ENCODE measurements at places on chromosomes 12 and 14. TPM values are rescaled to one million over a fixed set of nuclear protein-coding genes. Genes with fewer than 3 reads are reported as not detected.

DNA sequence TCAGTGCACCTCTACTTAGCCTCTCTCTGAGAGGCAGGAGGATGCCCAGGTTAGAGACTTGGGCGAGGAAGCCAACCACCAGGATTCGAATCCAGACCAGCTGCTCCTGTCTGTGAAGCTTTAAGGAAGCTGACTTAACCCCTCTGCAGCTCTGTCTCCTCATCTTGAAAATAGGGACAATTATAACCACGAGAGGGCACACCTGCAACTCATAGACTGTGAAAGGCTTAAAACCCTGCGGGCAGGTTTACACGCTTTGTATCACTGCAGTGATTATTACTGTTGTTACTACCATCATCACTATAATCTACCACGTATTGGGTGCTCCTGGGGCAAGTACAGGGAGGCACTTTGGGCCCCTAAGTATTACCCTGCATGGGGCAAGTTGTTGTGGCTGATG, 379.8 kb downstream of the VRK1 start:
- DNase-seq: peak; percentile 11

Gene DHRS2
- 1.1 TPM for total RNA-seq

Gene BRAP
- total RNA-seq: 18.8 TPM

Gene NR4A1
- 76.0 TPM for total RNA-seq

- DNase-seq: no peak
Measured at GRCh38 chr14:87756661-87757060, 236.3 kb downstream of the GALC start.

- DNase-seq: no peak
Measured at GRCh38 chr12:123983822-123984485, 10.9 kb downstream of the ZNF664 start.

DNA sequence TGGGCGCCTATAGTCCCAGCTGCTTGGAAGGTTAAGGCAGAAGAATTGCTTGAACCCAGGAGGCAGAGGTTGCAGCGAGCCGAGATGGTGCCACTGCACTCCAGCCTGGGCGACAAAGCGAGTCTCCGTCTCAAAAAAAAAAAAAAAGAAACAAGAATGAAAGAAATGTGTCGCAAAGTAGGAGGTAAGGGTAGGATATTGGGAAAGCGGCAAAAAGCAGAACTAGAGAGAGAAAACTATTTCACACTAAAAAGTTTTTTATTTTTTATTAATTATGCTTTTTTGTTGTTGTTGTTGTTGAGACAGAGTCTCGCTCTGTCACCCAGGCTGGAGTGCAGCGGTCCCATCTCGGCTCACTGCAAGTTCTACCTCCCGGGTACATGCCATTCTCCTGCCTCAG, 17.7 kb downstream of the SBNO1 start:
- no peak for DNase-seq

All from activated naive CD4-positive, alpha-beta T cell treated with anti-CD3 and anti-CD28 coated beads, Interleukin-2, amount 50 U/mL, for 72 hours (primary cell).